ENCODE measurements at places on chromosomes 12 and 14.

DNA sequence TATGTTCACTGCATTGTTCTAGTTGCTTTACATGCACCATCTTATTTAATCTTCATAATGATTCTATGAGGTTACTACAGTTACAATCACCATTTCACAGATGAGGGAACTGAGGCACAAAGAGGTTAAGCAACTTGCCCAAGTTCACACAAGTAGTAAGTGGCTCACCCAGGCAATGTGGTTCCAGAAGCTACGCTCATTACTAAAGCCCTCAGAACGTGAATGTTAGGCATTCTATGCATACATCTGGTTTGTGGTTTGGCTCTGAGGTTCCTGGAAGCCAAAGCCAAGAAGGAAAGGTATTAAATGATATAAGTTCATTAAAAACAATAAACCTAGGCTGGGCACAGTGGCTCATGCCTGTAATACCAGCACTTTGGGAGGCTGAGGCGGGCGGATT lies 14.4 kb upstream of the VRTN start:
- DNase-seq, result no peak

- DNase-seq, result no peak
Observed at GRCh38 chr12:6840761-6841515, at the start of gene GNB3. Gene GNB3 (plus strand): TSS chr12:6840925. CDS start chr12:6841288, 363 bp downstream.

DNA sequence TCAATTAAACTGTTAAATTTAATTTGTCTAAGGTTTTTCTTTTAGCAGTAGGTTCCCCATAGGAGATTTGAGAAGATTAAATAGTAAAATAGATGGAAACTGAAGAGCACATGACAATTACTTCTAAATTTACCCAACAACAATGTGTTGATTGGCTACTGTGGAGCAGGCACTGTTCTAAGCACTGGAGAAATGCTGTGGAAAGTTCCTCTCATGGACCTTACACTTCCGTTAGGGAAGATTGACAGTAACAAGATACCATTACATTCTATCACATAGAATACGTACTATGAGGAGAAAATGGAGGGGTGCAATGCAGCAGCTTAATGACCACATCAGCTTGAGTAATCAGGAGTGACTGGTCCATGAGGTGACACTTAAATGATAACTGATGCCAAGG lies 8.1 kb upstream of the STAB2 start:
- DNase-seq, result no peak

DNA sequence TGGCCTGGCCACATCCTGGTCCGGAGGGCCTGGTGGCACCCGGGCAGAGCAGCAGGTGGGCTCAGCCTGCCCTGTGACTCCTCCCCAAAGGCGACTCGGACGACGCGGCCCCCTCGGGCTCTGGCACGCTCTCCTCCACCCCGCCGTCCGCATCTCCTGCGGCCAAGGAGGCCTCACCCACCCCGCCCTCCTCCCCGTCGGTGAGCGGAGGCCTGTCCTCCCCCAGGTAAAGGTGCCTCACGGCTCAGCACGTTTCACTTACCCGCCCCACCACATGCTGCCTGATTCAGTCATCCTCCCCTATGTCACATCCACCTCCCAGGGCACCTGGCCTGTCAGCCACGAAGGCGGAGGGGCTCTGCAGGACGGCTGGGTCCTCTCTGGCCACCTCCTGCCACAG lies 6.8 kb upstream of the TEX22 start:
- no peak for DNase-seq

DNA sequence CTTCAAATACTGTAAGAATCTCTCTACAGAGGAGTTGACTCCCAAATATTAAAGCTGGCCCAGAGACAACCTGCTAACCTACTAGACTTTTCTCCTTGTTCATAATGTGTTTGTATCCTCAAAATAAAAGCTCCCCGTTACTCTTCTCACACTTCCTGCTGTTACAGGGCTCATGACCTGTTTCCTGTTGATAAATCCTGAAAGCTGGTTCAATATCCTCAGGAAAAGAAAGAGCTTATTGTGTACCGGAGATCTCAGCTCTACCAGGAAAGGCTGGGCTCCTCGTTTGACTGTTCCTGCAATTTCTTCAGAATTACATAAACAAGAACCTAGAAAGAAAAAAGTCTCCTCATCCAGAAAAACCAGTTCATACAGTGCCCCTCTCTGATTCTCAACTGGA lies 30.8 kb downstream of the CLEC1A start:
- no peak for DNase-seq

DNA sequence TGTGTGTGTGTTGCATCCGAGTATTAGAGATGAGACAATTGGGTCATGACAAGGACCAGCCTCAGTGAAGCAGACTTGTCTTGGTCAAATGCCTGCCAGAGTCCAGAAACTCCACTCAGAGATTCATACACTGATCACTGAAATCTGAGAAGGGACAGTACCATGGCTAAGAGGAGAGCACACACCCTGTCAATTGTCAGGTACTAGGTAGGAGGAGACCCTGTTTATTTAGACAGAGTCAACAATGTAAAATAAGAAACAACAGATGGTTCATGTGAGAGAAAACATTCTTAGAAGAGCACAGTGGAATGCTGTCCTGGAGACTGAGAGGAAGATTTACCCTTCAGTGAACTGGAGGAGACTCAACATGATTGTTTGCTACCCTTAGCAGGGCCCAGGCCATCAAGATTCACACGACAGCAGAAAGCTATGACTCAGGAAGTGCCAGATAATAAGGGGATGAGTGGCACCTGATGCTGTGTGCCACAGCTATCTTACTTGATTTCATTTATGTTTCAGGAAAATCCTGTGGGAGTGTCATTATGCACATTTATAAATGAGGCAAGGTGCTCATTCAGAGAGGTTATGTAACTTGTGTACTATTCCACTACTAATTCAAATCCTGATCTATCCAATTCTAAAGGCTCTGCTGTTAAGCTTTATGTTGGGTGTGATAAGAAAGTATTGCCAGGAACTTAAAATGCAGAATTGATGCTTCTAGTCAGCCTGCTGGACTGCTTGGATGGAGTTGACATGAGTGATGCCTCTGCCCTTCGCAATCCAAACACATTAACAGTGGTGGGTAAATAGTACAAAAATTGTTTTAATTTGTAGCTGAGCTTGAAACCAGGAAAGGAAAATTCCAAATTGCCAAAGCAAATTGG lies 136.6 kb upstream of the NEDD1 start:
- DNase-seq, result no peak

GRCh38 chr12:26632756-26633155 lies 200.2 kb downstream of the ITPR2 start:
- DNase-seq, result no peak

DNA sequence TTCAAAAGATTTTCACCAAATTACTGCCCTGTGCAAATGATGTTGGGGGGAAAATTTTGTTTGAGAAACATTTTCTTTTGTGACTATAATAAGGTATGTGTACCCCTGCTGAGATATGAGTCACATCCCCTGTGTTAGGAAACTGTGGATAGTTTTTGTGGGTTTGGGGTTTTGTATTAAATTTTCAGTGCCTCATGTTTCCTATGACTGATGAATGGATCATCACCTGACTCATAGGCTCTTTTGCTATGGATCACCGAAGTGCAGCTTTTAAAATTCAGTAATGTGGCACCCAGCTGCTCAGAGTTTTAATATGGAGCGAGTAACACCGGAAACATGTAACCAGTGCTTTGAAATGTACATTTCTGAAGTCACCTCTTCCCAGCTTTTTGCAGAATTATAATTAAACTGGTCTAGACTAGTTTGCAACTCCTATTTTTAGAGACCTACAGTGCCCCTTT lies 167.4 kb upstream of the HMGA2 start:
- DNase-seq, result no peak

DNA sequence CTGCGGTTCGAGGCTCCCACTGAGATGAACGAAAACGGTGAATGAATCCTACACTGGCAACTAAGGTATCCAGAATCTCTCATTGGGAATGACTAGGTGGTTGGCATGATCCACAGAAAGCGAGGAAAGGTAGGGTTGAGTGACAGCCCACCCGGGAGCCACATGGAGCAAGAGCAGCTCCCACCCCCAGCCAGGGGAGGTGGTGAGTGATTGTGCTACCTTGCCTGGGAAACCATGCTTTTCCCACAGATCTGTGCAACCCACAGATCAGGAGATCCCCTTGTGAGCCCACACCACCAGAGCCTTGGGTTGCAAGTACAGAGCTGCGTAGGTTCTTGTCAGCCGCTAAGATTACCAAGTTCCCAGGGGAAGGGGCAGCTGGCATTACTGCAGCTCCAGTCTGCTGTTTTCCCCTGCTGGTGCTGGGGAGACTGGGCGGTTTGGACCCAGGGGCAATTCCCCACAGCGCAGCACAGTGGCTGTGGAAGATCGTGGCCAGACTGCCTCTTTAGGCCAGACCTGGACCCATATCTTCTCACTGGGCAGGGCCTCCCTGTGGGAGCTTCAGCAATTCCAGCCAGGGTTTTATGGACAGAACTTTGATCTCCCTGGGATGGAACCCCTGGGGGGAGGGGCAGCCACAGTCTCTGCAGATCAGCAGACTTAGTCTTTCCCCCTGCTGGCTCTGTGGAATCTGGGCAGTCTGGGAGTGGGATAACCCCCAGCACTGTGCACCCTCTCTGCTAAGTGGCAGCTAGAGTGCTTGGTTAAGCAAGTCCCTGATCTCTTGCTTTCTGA lies 44.6 kb upstream of the PPP4R3A start:
- peak; percentile 85 for DNase-seq

DNA sequence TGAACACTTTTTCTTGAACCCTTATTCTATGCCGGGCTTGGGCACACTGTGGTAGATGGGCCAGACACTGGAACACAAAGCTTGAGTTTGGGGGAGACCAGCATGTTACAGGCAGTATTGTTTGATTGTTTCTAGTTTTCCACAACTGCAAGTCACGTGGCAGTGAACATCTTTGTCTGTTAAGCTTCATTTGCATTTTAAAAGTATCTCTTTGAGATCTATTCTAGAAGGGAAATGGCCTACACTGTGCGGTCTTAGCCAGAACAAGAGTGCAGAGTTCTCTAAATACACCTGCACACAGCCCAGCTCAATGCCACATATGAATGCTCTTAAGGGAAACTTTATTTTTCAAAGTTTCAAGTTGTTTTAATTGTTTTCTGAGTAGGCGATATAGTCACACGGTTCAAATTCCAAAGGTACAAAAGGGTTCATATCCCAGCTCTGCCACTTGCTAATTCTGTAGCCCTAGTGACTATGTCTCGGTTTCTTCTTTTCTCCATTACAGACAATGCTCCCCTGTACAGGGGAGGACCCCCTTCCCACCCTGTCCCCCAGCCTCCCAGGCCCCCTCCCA lies 24.9 kb downstream of the RIN3 start:
- DNase-seq, result no peak

DNA sequence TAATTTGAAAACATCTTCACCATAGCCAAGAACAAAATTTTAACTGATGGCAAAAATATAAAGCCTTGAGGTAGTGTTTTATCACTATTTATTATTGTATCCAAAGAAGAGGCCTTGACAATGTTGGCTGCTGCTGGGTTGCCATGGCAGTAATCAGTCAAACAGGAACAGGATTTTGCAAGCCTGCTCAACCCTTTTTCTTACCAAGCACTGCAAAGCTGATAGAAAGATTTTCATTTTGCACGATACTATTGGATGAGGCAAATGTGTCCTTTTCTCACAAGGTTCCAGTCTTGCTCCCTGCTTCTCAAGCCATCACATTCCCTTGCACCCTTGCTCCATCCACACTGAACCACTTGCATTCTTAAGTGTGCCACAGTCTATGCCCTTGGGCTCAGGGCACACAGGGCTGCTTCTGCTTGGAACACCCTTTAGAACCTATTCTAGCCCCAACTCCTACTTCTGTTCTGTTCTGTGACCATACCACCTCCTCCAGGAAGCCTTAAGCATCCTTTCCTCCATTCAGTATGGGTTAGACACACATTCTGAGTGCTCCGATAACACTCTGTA lies 76.5 kb upstream of the AMIGO2 start:
- no peak for DNase-seq

GRCh38 chr12:10811883-10812536 lies 2.0 kb upstream of the TAS2R9 start:
- DNase-seq, result no peak

DNA sequence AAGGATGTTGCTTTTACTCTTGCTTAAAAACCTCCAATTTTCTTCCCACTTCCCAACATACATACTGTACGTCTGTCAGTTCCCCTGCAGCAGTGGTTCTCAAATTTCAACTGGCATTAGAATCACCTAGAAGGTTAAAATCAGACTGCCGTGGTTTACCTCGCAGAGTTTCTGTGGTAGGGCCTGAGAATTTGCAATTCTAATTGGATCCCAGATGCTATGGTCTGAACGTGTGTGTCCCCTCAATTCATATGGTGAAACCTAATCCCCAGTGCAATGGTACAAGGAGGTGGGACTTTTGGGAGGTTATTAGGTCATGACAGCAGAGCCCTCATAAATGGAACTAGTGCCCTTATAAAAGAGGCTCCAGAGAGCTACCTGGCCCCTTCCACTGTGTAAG lies 226.9 kb downstream of the CRADD start:
- DNase-seq, result no peak

DNA sequence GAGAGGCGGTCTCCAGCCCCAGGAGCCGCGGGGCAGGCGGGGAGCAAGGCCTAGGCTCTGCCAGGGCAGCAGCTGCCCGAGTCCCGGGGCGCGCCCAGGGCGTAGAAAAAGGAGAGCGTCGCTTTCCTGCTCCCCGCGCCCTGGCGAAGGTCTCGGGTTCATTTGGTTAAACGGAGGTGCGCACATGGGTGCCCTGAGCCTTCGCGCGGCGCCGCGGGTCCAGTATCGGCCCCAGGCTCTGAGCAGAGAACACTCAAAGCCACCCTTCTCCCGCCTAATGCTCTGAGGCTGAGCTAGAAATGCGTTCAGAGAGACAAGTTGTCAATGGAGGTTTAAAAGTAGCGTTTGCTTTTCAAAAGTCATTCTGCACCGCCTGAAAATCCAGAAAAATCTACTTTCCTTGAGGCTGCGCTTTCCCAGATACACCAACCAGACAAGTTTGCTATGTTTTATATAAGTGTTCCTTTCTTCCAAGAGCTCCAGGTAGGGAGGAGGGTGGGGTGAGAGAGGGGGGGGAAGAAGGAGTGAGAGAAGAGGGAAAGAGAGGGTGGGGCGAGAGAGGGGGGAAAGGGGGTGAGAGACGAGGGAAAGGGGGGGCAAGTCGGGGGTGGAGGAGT lies 1.5 kb downstream of the TMEM132C start:
- DNase-seq, result no peak

- no peak for DNase-seq
Observed at GRCh38 chr14:92382677-92383076, 59.7 kb downstream of the SLC24A4 start.

DNA sequence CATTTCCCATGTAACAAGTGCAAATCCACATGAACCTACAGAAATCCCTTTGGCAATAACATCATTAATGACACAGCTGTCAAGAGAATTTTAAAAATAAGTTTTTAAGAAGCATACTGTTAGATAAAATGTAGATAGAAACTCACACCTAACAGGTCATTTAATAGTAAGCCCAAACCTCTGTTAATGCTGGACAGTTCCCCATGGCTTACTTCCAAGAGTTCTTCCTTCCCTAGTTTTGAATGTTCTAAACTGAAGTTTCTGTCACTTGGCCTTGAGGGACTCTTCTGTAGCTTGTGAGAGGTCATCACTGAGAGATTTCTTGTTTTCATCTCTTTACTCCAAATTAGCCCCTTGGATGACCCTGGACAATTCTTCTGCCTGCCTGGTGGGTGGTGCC lies 22.7 kb downstream of the OTX2 start:
- DNase-seq, result no peak
